ENCODE measurements at places on chromosomes 5 and 9. TPM values are rescaled to one million over a fixed set of nuclear protein-coding genes. Genes with fewer than 3 reads are reported as not detected.

The TUSC1 gene
- not detected for total RNA-seq

GRCh38 chr9:74125941-74126340 lies 371.2 kb upstream of the RORB start:
- ATAC-seq: no peak
- H3K36me3 ChIP-seq: no peaks in the 10 kb centered on the region
- H3K27me3 ChIP-seq: no peaks in the 10 kb centered on the region
- no peak overlapping the region for H3K4me3 ChIP-seq

The LEAP2 gene
- 2.9 TPM for total RNA-seq

DNA sequence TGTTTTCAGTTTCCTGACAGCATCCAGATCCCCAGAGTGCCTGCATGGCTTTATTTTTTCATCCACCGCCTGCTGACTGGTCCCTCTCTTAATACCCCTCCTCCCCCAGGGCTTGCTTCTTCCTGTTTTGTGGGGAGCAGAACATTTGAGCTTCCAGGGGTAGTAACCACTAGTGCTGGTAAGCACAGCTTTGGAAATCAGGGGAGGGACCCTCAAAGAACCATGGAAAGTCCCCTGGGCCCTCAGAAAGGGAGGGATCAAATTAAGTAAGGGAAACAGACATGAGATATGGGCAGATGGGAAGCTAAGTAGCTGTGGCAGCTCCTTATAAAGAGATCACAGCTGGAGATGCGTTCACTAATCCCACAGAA lies 26.8 kb downstream of the GRIA1 start:
- no peak overlapping the region for H3K4me3 ChIP-seq
- H3K27me3 ChIP-seq: no peaks in the 10 kb centered on the region
- H3K27ac ChIP-seq: no peak overlapping the region
- H3K4me1 ChIP-seq: no peaks in the 10 kb centered on the region
- no peaks in the 10 kb centered on the region for H3K36me3 ChIP-seq
- ATAC-seq: no peak

The PHF24 gene
- total RNA-seq: not detected

The PCSK1 gene
- not detected for total RNA-seq

DNA sequence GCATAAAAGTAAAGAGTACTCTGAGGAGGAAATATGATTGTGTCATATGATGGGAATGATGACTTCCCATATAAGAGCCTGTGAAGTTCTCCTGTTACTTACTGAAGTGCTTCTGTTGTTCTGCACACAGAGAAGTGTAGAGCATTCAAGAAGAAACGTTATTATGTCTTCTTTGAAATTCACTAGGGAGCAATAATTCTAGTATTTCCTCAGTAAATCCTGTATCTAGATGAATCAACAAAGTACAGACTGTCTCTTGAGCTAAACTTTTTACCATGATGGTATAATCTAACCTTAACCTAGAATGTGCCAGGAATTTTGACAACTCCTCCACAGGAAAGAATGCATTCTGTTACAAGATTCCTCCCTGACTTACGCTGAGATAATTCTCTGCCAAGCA lies 18.9 kb upstream of the GHR start:
- no peak overlapping the region for H3K27ac ChIP-seq
- no peaks in the 10 kb centered on the region for H3K36me3 ChIP-seq

DNA sequence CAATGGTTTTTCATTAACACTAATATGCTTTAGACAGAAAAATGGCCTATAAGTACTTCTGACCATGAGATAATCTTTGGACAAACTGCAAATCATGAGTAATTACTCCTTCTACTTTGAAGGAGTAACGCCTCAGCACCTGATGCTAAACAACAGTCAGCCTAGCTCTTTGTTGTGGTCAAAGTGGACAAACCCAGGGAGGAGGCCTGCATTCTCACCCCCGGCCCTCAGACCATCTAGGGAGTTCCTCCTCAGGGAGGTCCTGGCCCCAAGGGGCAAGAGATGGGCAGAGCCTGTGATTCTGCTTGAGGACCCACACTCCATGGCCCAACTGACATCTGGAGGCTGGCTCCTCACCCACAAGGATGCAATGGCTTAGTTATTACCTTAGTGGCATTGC lies 48.2 kb upstream of the ANGPTL2 start:
- no peaks in the 10 kb centered on the region for H3K36me3 ChIP-seq
- ATAC-seq: no peak
- no peak overlapping the region for H3K27ac ChIP-seq
- H3K4me3 ChIP-seq: no peak overlapping the region
- H3K4me1 ChIP-seq: no peaks in the 10 kb centered on the region

DNA sequence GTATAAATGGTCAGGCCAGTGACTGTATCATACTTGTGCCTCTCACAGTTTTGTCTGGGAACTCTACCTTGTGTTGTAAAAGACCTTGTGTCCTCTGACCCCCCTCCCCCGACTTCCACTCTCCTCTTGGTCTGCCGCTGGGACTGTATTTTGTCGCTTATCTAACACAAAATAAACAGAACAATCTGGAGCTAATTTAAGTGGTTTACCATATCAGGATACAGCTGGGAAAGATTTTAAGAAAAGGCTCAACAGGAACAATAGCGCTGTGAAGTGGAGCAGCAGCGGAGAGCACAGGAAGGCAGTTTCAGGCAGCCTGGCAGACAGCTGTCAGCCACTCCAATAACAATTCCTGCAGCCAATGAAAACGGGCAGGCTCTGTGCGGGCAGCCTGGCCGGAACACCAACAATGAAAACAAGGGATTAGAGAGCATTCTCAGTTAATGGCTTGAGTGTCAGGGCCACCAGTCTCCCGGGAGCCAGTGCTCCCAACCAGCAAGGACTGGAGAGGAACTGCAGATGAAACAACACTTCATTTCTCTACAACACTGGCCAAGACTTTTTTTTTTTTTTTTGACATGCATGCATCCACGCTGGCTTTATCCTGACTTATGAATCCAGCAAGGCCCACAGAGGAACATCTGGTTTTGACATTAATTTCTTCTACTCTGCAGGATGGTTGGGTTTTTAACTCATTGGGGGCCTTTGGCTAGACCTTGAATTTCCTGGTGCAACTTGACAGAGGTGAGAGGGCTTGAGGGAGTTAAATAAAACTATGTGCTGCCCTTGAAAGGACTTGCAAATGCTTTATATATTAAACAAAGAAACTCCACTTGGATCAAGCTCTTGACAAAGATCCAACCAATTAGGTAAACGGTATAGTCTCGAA lies 76.7 kb downstream of the ARSB start:
- H3K27me3 ChIP-seq: no peaks in the 10 kb centered on the region
- no peak overlapping the region for H3K27ac ChIP-seq
- peaks cover 4% of the 10 kb centered on the region for H3K36me3 ChIP-seq
- H3K4me1 ChIP-seq: no peaks in the 10 kb centered on the region
- no peak for ATAC-seq

- H3K27ac ChIP-seq: no peak overlapping the region
- ATAC-seq: no peak
- peaks cover 4% of the 10 kb centered on the region for H3K27me3 ChIP-seq
- H3K4me1 ChIP-seq: no peaks in the 10 kb centered on the region
Observed at GRCh38 chr5:34551911-34552433, 104.2 kb upstream of the RAI14 start.

The INSL4 gene
- total RNA-seq: not detected

The LOX gene
- total RNA-seq: not detected

DNA sequence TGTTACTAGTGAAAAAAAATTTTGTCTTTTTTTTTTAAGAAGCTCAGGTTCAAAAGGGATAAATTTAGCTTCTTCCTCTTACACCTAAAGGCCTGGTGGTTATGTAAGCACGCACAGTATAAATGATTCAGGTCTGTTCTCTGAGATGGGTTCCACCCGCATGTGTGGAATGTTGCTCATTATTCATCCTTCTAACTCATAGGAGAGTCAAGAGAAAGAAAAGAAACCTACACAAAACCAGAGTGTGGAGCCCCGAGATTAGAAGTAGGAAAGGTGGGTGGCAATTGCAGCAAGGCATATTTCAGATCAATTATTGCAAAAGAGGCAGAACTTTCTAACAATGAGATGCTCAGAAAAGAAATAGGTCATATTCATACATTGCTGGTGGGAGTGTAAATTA lies 13.5 kb downstream of the PLAC8L1 start:
- H3K4me1 ChIP-seq: no peaks in the 10 kb centered on the region
- no peaks in the 10 kb centered on the region for H3K27me3 ChIP-seq
- no peak for ATAC-seq
- H3K36me3 ChIP-seq: no peaks in the 10 kb centered on the region
- H3K27ac ChIP-seq: no peak overlapping the region

DNA sequence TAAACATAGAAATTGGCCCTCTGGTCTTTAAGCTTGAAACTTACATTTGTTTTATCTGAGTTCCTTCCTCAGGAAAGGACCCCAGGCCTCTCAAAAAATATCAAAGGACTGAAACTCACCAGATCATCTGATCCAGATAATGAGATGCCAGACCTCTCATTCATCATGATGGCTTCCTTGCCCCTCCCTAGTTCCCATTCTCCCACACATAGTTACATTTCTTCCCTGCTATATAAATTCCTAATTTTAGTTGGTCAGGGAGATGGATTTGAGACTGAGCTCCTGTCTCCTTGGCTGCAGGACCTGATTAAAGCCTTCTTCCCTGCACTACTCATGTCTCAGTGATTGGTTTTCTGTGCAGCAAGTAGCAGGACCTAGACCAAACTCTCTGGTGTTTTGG lies 119.4 kb upstream of the SPIN1 start:
- no peaks in the 10 kb centered on the region for H3K4me1 ChIP-seq
- no peaks in the 10 kb centered on the region for H3K27me3 ChIP-seq
- no peak overlapping the region for H3K27ac ChIP-seq

The TAF7 gene
- total RNA-seq: 45.3 TPM

GRCh38 chr9:14180093-14180959 lies 133.6 kb downstream of the NFIB start:
- H3K4me1 ChIP-seq: no peaks in the 10 kb centered on the region
- no peaks in the 10 kb centered on the region for H3K27me3 ChIP-seq
- no peak overlapping the region for H3K27ac ChIP-seq
- H3K4me3 ChIP-seq: no peak overlapping the region
- H3K36me3 ChIP-seq: no peaks in the 10 kb centered on the region
- ATAC-seq: no peak

The SHISAL2B gene
- not detected for total RNA-seq

DNA sequence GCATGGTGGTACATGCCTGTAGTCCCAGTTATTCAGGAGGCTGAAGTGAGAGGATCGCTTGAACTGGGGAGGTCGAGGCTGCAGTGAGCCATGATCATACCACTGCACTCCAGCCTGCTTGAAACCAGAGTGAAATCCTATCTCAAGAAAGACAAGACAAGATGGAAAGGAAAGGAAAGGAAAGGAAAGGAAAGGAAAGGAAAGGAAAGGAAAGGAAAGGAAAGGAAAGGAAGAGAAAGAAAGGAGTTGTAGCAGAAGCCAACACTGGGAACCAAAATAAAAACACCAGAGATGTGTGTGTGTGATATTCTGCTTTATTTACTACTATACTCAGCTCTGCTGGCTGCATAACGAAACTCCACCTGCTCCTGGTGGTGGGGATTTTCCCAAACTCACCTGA lies 115.3 kb downstream of the DRD1 start:
- no peak overlapping the region for H3K4me3 ChIP-seq
- ATAC-seq: no peak
- no peak overlapping the region for H3K27ac ChIP-seq

DNA sequence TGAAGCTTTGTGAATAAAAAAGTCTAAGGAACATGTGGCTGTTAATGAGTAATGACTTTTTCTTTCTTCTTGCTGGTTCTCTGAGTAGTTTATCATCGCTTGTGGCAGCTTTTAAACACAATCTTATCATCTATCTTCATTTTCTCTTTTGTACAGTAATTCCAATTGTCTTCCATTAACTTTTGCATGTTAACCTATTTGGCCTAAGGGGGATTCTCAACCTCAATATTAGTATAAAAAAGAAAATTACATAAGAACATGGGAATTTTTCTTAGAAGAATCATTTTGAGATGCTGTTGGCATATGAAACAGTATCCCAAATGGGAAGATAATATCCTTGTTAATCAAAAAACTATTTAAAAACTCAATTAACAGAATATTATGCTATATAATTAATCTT lies 179.7 kb upstream of the GPR151 start:
- no peak overlapping the region for H3K27ac ChIP-seq
- H3K27me3 ChIP-seq: no peaks in the 10 kb centered on the region
- ATAC-seq: no peak
- no peak overlapping the region for H3K4me3 ChIP-seq

The FAM114A2 gene
- 23.2 TPM for total RNA-seq

- no peaks in the 10 kb centered on the region for H3K4me1 ChIP-seq
- ATAC-seq: no peak
- no peaks in the 10 kb centered on the region for H3K36me3 ChIP-seq
- H3K27ac ChIP-seq: no peak overlapping the region
- no peak overlapping the region for H3K4me3 ChIP-seq
Observed at GRCh38 chr5:125836256-125836655, 587.0 kb upstream of the GRAMD2B start.

GRCh38 chr5:75457691-75458090 lies 53.7 kb downstream of the CERT1 start:
- peaks cover 68% of the 10 kb centered on the region for H3K36me3 ChIP-seq
- no peaks in the 10 kb centered on the region for H3K27me3 ChIP-seq
- H3K4me3 ChIP-seq: no peak overlapping the region
- ATAC-seq: no peak
- H3K4me1 ChIP-seq: peaks cover 5% of the 10 kb centered on the region

DNA sequence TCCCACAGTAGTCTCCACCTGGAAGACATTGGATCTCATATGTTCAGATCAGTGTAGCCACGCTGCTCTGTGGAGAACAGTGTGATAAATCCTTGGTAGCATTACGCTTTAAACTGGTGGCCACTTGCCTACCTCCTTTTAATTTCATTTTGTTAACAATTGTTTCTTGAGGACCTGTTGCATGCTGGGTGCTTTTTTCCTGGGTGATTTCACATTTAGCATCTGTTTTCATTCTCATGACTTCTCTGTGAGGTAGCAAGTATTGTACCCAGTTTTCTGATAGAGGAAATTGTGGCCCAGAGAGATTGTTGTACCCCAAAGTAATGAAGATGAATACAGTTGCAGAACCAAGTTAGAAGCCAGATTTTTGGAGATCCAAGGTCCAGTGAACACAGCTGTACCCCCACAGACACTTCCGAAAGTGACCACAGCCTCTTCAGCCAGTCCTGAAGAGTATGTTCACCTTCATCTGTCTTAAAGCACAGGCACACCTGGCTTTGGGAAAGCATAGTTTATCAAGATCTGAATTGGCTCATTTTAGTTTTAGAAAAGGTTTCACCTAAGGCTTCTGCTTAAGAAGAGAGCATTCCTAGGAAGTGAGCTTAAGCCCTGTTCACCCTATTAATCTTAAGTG lies 75.2 kb downstream of the F2RL2 start:
- no peaks in the 10 kb centered on the region for H3K27me3 ChIP-seq
- H3K27ac ChIP-seq: peak overlapping the region; percentile 97
- ATAC-seq: no peak
- H3K4me1 ChIP-seq: peaks cover 48% of the 10 kb centered on the region
- peak overlapping the region; percentile 79 for H3K4me3 ChIP-seq

The CHSY3 gene
- not detected for total RNA-seq

The PLAC8L1 gene
- total RNA-seq: 0.45 TPM

The PCDHA1 gene
- total RNA-seq: not detected

GRCh38 chr5:59358005-59358861 lies 535.3 kb downstream of the PDE4D start:
- no peaks in the 10 kb centered on the region for H3K36me3 ChIP-seq
- H3K4me1 ChIP-seq: no peaks in the 10 kb centered on the region
- no peak overlapping the region for H3K4me3 ChIP-seq
- ATAC-seq: no peak
- no peak overlapping the region for H3K27ac ChIP-seq
- peaks cover 31% of the 10 kb centered on the region for H3K27me3 ChIP-seq

All from activated T-helper 17 cell treated with anti-CD3 and anti-CD28 coated beads, Interleukin-2, amount 50 U/mL, for 72 hours (primary cell).